Calu3 (cell line): ENCODE measurements at places on chromosomes 6 and 20. TPM values are rescaled to one million over a fixed set of nuclear protein-coding genes. Genes with fewer than 3 reads are reported as not detected.

KHDC1L gene
- total RNA-seq = not detected in 2 replicates

TAAR1 gene
- total RNA-seq = not detected in 2 replicates

BMP5 gene
- not detected in 2 replicates for total RNA-seq

TMC2 gene
- total RNA-seq = not detected in 2 replicates

TNFRSF6B gene
- total RNA-seq = not detected in 2 replicates

ZBP1 gene
- total RNA-seq = 2.9 and 12.5 TPM in 2 replicates

YWHAB gene
- 377 and 384 TPM in 2 replicates for total RNA-seq

PLCB4 gene
- 9.9 and 12.9 TPM in 2 replicates for total RNA-seq

KCNK16 gene
- not detected in 2 replicates for total RNA-seq

BPIFB6 gene
- total RNA-seq = not detected in 2 replicates

BTNL2 gene
- not detected in 2 replicates for total RNA-seq

NOTCH4 gene
- 4.7 and 5.7 TPM in 2 replicates for total RNA-seq

PPT2 gene
- 29.1 and 31.0 TPM in 2 replicates for total RNA-seq

AIF1 gene
- not detected in 2 replicates for total RNA-seq

CLPSL1 gene
- not detected in 2 replicates for total RNA-seq

ADISSP gene
- 27.3 and 29.0 TPM in 2 replicates for total RNA-seq

SPATA2 gene
- total RNA-seq = 16.0 and 16.6 TPM in 2 replicates

PRRT1 gene
- 1.7 and 2.9 TPM in 2 replicates for total RNA-seq

ACTL10 gene
- 5.4 and 7.3 TPM in 2 replicates for total RNA-seq

MRAP2 gene
- 0.22 and 0.38 TPM in 2 replicates for total RNA-seq

SMLR1 gene
- not detected in 2 replicates for total RNA-seq

FGD2 gene
- 0.19 and 1.0 TPM in 2 replicates for total RNA-seq

RIMS4 gene
- total RNA-seq = 0.40 and 0.91 TPM in 2 replicates

TCF19 gene
- 43.2 and 49.5 TPM in 2 replicates for total RNA-seq

IRAK1BP1 gene
- total RNA-seq = 4.2 and 4.5 TPM in 2 replicates

TCF21 gene
- not detected in 2 replicates for total RNA-seq

SIRPA gene
- total RNA-seq = 24.0 and 28.3 TPM in 2 replicates

PDYN gene
- not detected in 2 replicates for total RNA-seq
